Suppressor macrophage treated with lipopolysaccharide for 1 hour (primary cell): ENCODE measurements at places on chromosomes 6 and 20.

DNA sequence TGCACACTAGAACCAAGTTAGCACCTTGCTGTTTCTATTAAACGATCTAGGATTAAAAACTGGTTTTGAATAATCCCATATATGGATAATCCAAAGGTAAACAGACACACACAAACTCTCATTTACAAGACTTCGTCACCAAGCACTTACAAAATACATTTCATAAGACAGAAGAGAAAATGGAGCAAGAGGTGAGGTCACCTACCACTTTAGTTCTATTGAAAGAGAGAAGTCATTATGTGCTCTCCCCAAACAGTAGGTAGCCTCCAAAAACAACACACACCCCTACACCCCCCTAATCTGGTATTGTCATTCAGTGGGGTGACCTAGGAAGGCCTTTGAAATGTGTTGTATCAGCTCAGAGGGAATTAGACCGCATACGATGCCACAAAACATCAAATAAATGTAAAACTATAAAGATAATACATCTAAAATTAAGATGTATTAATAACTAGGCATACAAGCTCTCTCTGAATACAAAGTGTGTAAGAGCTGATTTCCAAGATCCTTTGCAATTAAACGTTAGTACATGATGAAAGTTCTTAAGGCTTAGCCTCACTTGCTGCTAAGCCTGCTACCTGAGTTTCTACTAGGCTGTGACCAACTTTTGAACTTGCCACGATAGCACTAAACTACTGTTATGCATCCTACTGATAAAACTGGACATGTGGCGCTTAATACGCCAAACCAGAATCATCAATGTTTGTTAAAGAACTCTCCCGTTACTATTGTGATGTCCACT is 1.6 kb downstream of the SRPK1 start:
- peak; percentile 67 for DNase-seq

DNA sequence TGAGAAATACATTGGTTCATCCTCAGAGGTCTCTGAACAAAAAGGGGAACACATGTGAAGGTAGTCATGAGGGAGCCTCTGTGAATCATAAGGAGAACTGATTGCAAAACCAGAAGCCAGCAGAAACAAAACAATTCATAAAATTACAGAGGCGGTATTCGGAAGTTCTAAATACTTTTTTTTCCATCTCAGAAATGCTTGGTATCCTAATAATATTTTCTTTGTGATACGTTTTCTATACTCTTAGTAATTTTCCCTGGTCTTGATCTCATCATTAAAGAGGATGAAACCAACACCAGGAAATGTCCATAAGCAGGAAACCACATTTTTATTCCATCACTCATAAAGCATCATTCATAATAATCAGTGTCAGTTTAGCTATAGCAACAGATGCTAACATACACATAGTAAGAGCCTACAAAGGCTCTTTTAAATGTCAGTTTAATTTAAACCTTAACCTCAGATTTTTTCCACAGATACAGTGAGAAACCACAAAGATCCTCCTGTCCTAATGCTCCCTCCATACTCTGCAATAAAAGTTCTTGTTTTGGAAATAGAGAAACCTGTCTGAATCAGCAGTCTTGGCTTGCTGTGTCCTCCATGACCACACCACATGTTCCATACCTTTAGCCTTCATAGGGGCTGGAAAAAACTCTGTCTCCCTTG is 29.2 kb downstream of the SGK1 start:
- DNase-seq = peak; percentile 94

GRCh38 chr20:438571-439469 is 23.5 kb downstream of the TBC1D20 start:
- DNase-seq = peak; percentile 6

DNA sequence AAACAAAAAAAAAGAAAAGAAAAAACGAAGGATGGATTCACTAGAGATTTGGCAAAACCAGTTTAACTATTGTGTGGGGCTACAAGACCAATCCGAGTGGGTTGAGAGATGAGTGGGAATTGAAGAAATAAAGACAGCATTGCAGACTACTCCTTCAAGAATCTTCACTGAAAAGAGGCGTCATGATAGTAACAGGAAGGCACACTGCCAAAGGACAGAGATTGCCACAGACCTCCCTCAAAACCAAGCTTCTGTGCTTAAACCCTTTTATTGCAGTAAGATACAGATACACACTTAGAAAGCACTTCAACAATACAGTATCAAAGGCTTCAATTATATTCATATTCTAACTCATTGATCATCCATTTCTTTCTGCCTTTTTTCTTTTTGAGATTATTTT is 103.9 kb downstream of the IPCEF1 start:
- peak; percentile 32 for DNase-seq

- no peak for DNase-seq
These were observed 98.4 kb upstream of the KCNG1 start for GRCh38 chr20:51121272-51121671.

- peak; percentile 79 for DNase-seq
These were observed 37.3 kb upstream of the BTN3A2 start for GRCh38 chr6:26327450-26328264.

- no peak for DNase-seq
These were observed 360.7 kb downstream of the SAMD5 start for GRCh38 chr6:147869201-147869600.

DNA sequence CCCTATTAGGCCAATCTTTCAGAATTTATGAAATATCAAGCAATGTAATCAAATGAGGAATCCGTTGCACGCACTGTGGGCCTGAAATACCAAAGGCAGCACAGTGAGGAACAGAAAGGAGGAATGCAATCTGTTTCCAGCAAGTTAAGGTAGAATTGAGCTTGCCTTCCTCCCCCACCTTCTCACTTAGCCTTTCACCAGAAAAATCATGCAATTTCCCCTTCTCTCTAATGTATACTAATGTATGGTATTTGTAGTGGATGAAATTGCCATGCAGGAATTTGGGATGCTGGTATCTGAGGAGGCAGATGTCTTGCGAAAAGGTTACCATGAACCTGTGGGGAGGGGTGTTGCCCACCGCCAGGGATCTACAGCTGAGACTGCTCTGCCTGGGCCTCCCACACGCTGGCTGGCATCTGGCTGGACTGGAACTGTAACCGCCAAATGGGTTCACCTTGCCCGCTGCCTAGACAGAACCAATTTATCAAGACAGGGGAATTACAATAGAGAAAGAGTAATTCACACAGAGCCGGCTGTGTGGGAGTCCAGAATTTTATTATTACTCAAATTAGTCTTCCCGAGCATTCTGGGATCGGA is 222.4 kb upstream of the MYLIP start:
- DNase-seq = no peak

- no peak for DNase-seq
These were observed 4.4 kb downstream of the CPNE1 start for GRCh38 chr20:35660122-35660937.
